ENCODE measurements at places on chromosomes 11 and 22.

- DNase-seq = no peak
Measured at GRCh38 chr22:29255064-29255621, 12.6 kb downstream of the RHBDD3 start.

GRCh38 chr11:95327273-95327948, 96.4 kb upstream of the SESN3 start:
- no peak for DNase-seq

- DNase-seq = peak; percentile 14
Measured at GRCh38 chr11:31968461-31969358, 122.2 kb upstream of the RCN1 start.

- DNase-seq = peak; percentile 29
Measured at GRCh38 chr11:85680897-85681296, 5.1 kb downstream of the CCDC89 start.

DNA sequence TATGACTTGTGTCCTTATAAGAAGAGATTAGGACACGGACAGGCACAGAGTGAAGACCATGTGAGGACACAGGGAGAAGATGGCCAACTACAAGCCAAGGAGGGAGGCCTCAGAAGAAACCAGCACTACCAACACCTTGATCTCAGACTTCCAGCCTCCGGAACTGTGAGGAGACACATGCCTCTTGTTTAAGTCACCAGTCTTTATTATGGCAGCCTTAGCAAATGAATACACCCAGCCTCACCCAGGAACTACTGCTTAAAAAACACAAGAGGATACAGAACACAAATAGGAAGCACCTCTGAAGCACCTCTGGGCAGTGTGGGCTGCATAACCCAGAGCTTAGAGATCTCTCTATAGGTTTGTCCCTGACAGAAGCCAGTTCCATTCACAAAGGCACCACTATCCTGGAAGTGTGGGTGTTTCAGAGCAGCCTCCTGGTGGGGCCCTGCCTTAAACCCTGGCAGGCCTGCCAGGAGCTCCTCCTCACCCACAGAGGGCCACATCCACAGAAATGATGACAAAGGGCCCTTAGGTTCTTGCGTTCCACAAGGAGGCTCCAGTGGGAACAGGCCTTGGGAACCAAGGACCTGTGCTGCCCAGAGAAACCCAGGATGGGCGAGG, 58.8 kb downstream of the CHRDL2 start:
- DNase-seq = peak; percentile 47

GRCh38 chr11:12043959-12044791, 35.7 kb upstream of the DKK3 start:
- DNase-seq = peak; percentile 100
